H9 (cell line): ENCODE measurements at places on chromosomes 1 and 21. TPM values are rescaled to one million over a fixed set of nuclear protein-coding genes. Genes with fewer than 3 reads are reported as not detected.

DNA sequence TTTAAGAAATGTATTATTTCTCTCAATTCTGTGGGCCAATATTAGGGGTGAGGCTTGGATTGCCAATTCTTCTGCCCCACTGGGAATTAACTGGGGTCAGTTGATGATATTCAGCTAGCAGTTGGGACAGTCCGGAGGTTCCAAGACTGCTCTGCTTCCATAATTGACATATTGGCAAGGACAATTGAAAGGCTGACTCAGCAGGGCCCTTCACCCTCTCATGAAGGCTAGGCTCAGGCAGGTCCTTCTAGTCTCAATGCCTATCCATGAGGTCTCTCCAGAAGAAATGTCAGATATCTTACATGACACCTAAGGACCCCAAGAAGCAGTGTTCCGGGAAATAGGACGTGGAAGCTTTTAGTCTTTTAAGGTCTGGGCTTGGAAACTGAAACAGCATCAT is 13.3 kb upstream of the RNF11 start:
- DNase-seq = no peak

DNA sequence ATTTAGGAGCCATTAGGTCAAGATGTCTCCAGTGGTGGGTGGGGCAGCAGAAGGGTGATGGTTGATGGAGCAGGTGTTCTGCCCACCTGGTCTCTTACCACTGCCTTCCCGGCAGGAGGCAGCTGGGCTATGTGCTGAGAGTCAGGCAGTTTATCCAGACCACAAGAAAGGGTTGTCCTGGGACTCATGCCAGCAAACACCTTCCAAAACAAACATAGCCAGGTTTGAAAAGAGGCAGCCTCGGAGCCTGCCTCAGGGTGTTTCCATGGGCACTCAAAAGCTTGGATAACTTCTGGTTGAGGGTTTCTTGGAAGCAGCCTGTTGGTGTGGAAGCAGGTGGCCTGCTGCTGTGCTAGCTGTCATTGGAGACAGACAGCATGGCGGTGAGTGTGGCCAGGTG is 187.2 kb downstream of the PCP4 start:
- DNase-seq = no peak

DNA sequence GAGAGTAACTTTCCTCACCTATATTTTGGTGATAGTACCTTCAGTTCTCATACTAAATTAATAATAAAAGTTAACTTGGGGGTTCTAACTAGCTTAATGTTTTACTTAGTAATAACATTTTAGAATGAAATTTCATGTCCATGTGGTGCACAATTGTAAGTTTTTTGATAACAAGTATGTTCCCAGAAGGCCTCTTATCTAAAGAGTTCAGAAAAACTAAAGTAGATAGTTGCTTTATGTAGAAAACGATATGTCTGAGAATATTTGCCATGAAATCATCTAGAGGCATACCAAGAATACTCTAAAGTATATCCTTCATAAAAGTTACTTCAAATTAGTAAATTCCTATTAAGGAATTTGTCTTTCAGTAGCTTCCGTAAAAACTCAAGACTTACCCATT is 10.2 kb upstream of the ADCY10 start:
- DNase-seq = no peak

DNA sequence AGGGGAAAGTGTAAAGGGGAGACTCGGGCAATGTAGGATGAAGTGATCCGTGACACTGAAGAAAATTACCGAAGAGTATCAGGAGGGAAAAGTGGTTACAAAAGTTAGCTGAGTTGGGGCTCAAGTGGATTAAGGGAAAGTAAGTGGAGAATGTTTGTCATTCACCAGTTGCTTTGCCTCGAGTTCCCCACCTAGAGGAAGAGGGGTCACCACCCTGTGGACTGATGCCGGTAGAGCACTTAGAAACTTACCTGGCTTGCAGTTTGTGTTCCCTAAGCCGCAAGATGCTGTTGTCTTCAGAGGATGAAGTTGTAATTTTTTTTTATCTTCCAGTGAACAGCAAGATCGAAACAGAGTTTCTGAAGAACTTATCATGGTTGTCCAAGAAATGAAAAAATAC is 1.0 kb downstream of the PER3 start:
- DNase-seq = no peak

DNA sequence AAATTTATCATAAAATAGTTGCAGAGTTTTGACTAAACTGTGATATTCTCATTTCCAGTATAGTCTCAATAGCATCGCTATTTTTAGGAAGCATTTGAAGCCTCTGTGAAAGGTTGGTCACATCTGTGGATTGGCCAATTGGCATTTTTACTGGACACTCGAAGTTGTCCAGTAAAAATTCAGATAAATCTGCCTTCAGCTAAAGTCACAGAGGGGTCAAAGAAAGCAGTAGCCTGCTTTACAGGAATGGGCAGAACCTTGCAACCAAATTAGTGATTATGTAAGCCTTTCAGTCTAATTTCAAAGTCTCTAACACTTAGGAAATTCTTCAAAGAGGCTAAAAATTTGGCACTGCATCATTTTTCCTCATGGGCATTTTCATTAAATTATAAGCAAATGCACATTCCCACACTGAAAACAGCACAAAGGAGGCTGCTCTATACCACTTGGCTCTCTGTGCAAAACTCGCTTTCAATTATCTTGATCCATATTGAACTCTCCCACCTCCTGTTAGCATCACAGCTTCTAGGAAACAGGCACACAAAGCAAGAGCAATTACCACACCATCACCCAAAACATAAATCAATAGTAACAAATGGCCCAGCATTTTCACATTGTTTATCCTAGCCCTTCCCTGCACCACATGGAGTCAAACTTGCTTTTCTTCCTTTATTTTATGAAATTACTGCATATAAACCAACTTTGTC is 318.5 kb upstream of the DUSP10 start:
- no peak for DNase-seq

DNA sequence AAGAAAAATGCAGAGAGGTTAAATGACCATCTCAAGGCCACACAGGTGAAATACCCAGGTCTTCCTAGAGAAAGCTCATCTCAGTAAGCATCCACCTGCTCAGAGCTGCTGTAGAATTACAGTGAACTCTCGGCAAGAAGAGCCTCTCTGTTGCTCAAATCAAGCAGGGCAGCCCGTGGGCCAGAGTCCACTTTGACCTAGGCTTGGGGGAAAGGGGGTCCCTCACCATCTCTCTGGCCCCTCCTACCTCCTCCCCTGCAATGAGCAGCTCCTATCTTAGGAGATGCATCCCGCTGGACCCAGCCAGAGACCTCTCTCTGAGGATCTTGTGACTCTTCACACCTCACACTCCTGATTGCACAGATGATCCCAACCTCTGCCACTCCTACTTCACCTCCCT is 364.7 kb downstream of the PTPRU start:
- DNase-seq = no peak

DNA sequence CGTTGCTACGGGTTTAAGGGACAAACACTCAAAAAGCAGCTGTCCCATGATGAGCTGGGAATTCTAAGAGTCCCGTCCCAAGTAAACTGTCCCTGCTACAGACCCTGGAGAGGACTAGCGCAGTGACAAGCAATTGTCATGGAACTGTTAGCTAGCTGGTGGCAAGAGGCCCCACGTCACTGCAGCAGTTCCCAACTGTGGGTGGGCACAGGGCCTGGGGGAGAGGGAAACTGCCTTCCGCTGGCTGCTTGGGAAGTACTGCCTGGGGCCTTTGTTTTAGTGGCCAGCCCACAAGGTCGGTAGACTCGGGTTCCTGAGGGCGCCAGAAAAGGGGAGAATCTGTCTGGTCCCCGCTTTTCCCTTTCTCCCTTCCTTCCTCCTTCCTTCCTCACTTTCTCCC is 97.4 kb downstream of the LACTBL1 start:
- no peak for DNase-seq

- DNase-seq = no peak
These were observed 59.6 kb downstream of the UCK2 start for GRCh38 chr1:165886983-165887382.

DNA sequence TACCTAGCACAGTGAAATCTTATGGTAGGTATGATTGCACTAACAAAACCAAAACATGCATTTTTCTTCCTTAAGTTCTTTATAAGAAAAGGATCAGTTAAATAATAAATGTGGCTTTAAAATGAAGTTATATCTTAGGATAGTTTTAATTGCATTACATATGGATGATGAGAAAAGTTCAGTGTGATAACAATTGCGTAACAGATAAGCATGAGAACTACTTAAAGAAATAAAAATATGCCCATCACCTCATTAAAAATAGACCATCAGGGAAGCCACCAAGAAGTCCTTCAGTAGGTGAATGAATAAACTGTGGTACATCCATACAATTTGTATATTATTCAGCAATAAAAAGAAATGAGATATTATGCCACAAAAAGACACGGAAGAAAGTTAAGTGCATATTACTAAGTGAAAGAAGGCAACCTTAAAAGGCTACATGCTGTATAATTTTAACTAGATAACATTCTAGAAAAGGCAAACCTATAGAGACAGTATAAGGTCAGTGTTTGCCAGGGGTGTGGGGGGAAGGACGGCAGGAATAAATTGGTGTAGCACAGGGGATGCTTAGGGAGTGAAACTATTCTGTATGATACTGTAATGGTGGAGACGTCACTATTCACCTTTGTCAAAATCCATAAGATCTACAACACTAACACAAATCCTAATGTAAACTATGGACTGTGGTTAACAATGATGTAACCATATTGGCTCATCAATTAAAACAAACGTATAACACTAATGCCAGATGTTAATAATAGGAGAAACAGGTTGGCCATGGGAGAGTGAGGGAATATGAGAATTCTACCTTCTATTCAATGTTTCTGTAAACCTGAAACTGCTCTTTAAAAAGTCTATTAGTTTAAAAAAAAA is 42.9 kb downstream of the MPZL1 start:
- no peak for DNase-seq

GRCh38 chr1:109546311-109547109 is 1.9 kb upstream of the GNAI3 start:
- peak; percentile 80 for DNase-seq

DNA sequence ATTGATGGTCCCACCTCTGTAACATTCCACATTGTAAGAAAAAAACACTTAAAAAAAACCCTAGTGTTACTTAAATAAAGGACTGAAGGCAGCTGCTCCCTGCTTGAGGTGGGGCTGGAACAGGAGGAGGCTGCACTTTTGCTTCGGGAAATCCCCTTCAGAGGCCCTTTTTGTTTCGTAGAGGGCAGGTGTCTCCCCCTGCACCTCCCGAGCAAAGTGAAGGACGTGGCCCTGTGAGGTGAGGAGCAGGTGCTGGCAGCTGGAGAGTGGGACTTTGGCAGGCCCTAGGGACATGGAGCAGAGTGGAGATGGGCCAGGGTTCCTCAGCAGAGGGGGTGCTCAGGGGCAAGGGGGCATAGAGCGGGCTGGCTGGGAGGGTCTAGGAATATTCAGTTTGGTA is 33.4 kb upstream of the WNT4 start:
- no peak for DNase-seq

- DNase-seq = no peak
These were observed 7.8 kb upstream of the GPR61 start for GRCh38 chr1:109531826-109532364.

DNA sequence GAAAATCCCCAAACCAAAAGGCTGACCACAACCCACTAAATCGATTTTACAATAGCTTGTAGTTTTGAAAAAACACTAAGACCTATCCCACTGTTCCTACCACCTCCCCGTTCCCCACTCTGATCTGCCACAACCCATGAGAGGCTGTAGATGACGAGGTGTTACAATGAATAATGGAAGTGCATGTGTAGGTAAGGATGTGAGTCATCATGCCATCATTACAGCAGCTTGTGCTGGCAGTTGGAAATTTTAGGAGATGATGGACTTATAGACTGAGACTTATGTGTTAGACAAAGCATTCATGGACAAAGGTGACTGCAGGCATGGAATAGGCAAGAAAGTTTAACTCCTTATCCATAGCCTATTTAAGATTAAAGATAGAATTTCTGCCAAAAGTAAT is 184.7 kb upstream of the CACYBP start:
- no peak for DNase-seq

DNA sequence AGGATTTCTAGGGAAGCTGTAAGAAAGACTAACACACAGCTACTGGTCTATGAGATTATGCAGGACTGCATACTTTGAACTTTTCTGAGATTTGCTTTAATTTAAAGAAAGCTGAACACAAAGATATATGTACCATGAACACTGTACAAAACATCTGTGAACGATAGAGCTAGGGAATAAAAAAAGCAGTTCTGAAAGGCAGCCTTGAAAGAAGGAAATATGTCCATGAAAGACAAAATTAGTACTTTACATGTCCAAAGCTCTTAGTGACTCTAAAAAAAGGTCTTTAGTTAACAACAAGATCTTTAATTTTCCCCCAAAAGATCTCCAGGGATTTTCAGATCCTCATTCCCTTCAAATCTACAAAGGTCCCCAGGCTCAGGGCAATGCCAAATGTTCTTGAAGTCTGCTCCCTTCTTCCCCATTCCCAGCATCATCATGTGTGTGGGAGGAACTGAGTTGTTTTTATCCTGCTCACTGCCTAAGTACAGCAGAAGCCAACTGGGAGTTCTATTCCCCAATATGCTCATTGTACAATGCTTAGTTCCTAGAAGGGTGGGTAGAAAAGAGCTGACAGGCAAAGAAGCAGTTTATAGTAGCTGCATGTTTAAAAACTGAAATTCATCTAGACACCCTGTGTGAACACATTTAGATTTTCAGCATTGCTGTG is 60.1 kb upstream of the PTCH2 start:
- DNase-seq = no peak

- no peak for DNase-seq
These were observed 1.5 kb downstream of the A3GALT2 start for GRCh38 chr1:33319186-33319948.

DNA sequence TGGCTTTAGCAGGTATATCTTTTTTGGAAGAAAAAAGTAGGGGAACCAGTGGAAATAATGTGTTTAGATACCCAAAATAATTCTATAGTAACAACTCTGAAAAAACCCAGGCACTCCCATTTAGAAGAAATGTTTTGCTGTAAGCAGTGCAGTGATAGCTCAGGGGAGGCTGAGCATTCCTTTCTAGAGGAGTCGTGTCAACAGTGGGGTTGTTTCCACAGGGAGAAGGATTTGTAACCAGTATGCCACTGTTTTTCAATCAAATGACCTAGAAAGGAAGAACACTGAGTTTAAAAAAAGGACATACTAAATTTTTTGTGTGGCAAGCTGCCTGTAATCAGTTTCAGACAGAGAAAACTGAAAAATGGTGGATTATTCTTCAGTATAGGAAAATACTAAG is 2.4 kb downstream of the PGD start:
- no peak for DNase-seq

- peak; percentile 69 for DNase-seq
These were observed at the start of gene PDE9A for GRCh38 chr21:42653231-42654061. TSS of gene PDE9A (plus strand) at chr21:42653621. CDS start at chr21:42653815, 194 bp downstream.

- no peak for DNase-seq
These were observed 312.4 kb downstream of the HMCN1 start for GRCh38 chr1:186046437-186047211.

GRCh38 chr1:160068225-160068624 is 1.7 kb downstream of the KCNJ10 start:
- DNase-seq = no peak

GRCh38 chr1:117654493-117655219 is 48.8 kb downstream of the TENT5C start:
- DNase-seq = no peak

- no peak for DNase-seq
These were observed 161.5 kb downstream of the HLX start for GRCh38 chr1:221040691-221041285.

The TFF2 gene
- total RNA-seq = not detected in 2 replicates

The LCE1F gene
- not detected in 2 replicates for total RNA-seq

The TLR5 gene
- not detected in 2 replicates for total RNA-seq

The NR5A2 gene
- 4.7 and 4.8 TPM in 2 replicates for total RNA-seq

The ATAD3C gene
- 7.5 and 7.7 TPM in 2 replicates for total RNA-seq

The CAMK1G gene
- 0.20 and 0.28 TPM in 2 replicates for total RNA-seq
